ENCODE measurements at places on chromosomes 7 and 10.
A peak's percentile ranks its signal among the peaks of the same experiment; 100 is the strongest.

DNA sequence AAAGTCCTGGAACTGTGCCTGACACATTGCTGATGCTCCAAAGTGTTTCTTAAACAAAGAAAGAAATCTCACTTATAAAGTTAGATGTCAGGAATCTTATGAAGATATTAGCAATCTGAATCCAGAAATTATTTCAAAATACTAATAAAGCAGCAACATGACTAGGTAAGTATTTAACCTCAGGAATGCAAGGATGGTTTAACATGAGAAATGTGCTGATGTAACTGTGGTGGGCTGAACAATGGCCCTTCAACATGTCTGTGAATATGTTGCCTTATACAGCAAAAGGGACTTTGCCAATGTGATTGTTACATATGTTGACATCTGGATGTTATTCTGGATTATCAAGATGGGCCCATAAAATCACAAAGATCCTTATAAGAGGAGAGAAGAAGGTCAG, 87.1 kb downstream of the TEX36 start:
- H3K36me3 ChIP-seq = no peaks in the 10 kb centered on the region
- no peak overlapping the region for H3K4me3 ChIP-seq
- H3K4me1 ChIP-seq = no peaks in the 10 kb centered on the region

- H3K36me3 ChIP-seq = no peaks in the 10 kb centered on the region
- H3K27ac ChIP-seq = no peak overlapping the region
- no peak overlapping the region for H3K4me3 ChIP-seq
These were observed 19.1 kb downstream of the TRUB1 start for GRCh38 chr10:114957122-114957521.

DNA sequence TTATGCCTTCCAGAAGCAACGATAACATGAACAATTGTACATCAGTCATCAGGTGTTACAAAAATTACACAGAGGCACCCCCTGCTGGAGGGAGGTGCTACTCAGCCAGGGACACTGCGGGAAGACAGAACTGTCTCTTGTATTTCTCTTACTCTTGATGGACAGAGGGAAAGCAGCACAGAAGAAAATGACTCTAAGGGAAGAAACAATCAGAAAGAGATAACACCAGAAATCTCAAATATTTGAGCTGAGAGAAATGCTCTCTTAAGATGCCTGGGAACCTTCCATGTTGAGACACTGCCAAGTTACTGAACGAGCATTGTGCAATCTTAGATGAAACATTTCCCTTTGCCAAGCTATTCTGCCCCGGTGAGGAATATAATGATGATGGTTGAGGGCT, 227.6 kb upstream of the NPSR1 start:
- DNase-seq = no peak
- no peaks in the 10 kb centered on the region for H3K36me3 ChIP-seq
- H3K4me1 ChIP-seq = no peaks in the 10 kb centered on the region
- H3K27ac ChIP-seq = no peak overlapping the region

- no peak for DNase-seq
- no peak overlapping the region for H3K4me3 ChIP-seq
- no peaks in the 10 kb centered on the region for H3K27me3 ChIP-seq
- H3K36me3 ChIP-seq = no peaks in the 10 kb centered on the region
- no peak overlapping the region for H3K27ac ChIP-seq
- no peaks in the 10 kb centered on the region for H3K4me1 ChIP-seq
These were observed 10.5 kb upstream of the MDFIC start for GRCh38 chr7:114911411-114911810.

GRCh38 chr10:102368077-102368476, 27.4 kb upstream of the NFKB2 start:
- no peak overlapping the region for H3K27ac ChIP-seq
- DNase-seq = no peak
- no peaks in the 10 kb centered on the region for H3K4me1 ChIP-seq
- no peak overlapping the region for H3K4me3 ChIP-seq

GRCh38 chr7:151888079-151889067, 11.5 kb upstream of the PRKAG2 start:
- no peak overlapping the region for H3K4me3 ChIP-seq
- no peaks in the 10 kb centered on the region for H3K27me3 ChIP-seq
- no peak overlapping the region for H3K27ac ChIP-seq
- no peak for DNase-seq

DNA sequence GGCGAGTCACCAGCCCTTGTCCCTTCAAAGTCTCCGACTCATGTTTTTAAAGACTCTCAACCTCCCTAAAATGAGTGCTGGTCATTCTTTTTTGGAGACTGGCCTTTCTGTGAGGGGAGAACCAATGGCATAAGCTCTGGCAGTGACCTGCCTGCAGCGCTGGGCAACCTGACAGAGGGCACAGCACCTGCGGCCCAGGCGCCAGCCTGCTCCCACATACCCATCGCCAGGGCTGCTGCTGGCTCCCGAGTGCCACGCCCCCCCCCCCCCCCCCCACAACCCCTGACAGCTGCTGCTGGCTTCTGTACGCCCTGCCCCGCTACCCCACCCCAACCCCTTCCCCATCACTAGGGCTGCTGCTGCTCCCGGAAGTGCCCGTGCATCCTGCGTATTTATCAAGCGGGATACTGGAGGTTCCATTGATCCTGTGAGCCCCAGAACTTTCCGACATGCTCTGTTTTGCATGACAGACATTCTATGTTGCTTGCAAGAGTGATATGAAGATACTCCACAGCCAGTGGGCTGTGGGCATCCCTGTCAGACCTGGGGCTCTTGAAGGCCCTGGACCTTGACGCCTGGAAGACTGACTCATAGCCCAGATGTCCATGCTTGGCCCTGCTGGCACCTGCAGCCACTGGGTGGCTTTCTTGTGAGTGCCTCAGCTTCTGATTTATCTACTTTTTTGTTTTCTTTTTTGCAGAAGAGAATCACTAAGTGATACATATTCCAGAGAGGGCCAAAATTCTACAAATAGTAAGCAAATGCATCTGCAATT, 243.9 kb downstream of the ZMYND11 start:
- no peak overlapping the region for H3K4me3 ChIP-seq
- DNase-seq = no peak
- peaks cover 3% of the 10 kb centered on the region for H3K36me3 ChIP-seq
- H3K27ac ChIP-seq = no peak overlapping the region
- H3K27me3 ChIP-seq = no peaks in the 10 kb centered on the region

- H3K27me3 ChIP-seq = no peaks in the 10 kb centered on the region
- H3K27ac ChIP-seq = no peak overlapping the region
- H3K4me1 ChIP-seq = no peaks in the 10 kb centered on the region
- H3K4me3 ChIP-seq = no peak overlapping the region
- no peak for DNase-seq
These were observed 7.0 kb downstream of the PRF1 start for GRCh38 chr10:70595566-70596016.

GRCh38 chr10:128059266-128059981, 66.8 kb downstream of the MKI67 start:
- no peaks in the 10 kb centered on the region for H3K4me1 ChIP-seq
- no peaks in the 10 kb centered on the region for H3K27me3 ChIP-seq
- H3K27ac ChIP-seq = no peak overlapping the region
- no peak for DNase-seq
- H3K36me3 ChIP-seq = no peaks in the 10 kb centered on the region

- no peak for DNase-seq
- no peak overlapping the region for H3K27ac ChIP-seq
- no peaks in the 10 kb centered on the region for H3K4me1 ChIP-seq
- H3K4me3 ChIP-seq = no peak overlapping the region
- H3K27me3 ChIP-seq = no peaks in the 10 kb centered on the region
- no peaks in the 10 kb centered on the region for H3K36me3 ChIP-seq
These were observed 184.7 kb downstream of the FRMD4A start for GRCh38 chr10:14146025-14146424.

DNA sequence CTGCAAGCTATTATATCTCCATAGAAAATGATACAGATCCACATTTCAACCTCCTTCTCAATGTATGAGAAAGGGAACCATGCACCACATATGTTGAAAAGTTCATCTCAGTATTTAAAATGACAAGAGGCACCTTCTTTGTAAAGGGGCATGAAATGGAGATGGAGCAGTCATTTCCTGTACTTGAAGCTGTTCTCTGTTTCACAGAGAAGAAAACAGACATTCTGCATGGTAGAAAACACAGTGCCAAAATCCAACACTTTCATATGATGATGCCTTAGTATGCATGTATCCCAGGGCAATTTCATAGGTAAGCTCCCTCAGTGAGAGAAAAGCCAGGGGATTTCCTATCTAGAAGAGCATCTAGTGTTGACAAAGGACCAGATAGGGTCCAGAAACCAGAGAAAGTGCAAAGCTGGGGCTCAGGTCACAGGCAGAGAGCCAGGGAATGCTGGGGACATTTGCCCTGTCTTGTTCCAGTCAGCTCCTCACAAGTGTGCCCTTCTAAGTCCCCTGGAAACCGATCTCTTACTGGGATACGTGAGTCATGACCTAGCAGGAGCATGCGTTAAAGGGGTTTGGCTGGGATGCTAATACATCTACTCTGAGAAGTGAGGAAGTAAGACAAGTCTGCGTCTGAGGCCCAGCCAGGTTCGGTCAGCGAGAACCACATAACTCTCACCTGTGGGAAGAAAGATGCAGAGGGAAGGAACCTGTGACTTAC, 118.7 kb downstream of the ICA1 start:
- H3K4me3 ChIP-seq = no peak overlapping the region
- H3K36me3 ChIP-seq = no peaks in the 10 kb centered on the region
- DNase-seq = no peak

DNA sequence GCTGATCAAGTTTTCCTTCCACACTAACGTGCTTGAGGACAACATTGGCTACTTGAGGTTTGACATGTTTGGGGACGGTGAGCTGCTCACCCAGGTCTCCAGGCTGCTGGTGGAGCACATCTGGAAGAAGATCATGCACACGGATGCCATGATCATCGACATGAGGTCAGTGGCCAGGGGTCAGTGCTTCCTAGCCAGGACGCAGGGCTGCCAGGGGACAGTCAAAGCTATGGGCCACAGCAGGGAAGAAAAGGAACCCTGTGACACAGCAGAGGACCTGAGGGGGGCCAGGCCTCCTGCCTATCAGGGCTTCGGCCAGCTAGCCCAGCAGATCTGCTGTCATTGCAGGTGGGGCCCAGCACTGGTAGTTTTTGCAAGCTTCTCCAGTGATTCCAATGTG, 5.2 kb downstream of the RBP3 start:
- H3K4me3 ChIP-seq = no peak overlapping the region
- H3K36me3 ChIP-seq = no peaks in the 10 kb centered on the region
- no peaks in the 10 kb centered on the region for H3K4me1 ChIP-seq
- H3K27ac ChIP-seq = no peak overlapping the region
- no peaks in the 10 kb centered on the region for H3K27me3 ChIP-seq

DNA sequence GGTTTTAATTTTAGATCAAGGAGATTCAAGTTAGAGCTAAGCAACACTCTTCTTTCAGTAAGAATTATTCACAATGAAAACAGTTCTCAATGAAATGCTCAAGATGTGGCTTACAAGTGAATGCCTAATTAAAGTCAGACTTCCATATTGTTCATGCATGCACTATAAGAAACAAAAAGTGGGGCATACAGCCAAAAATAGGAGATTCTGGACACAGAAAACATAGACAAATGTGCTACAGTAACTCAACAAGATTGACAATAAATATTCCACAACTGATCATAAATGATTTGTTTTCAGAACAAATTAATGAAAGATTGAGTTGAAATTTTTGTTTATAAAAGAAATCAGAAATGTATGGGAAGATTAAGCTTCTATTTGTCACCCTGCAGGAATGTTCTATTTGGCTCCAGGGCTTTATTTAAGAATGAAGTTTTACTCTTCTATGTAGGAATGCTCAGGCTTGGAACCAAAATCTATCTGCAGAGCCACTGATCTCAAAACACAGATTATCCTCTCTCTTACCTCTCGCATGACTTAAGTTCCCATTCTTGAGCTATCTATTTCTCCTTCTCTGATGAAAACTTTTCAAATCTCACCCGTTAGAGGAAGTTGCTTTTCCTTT, 89.0 kb upstream of the PIP4K2A start:
- no peak overlapping the region for H3K4me3 ChIP-seq

GRCh38 chr7:150383710-150384397, 4.7 kb downstream of the ZNF775 start:
- H3K36me3 ChIP-seq = no peaks in the 10 kb centered on the region
- DNase-seq = peak; percentile 68

Data from body of pancreas (tissue), 4 donors.